Effector CD4-positive, alpha-beta T cell (primary cell): ENCODE measurements at places on chromosomes 6 and 20.
A peak's percentile ranks its signal among the peaks of the same experiment; 100 is the strongest.

GRCh38 chr6:6390849-6391602 lies 70.6 kb upstream of the F13A1 start:
- no peak for DNase-seq

DNA sequence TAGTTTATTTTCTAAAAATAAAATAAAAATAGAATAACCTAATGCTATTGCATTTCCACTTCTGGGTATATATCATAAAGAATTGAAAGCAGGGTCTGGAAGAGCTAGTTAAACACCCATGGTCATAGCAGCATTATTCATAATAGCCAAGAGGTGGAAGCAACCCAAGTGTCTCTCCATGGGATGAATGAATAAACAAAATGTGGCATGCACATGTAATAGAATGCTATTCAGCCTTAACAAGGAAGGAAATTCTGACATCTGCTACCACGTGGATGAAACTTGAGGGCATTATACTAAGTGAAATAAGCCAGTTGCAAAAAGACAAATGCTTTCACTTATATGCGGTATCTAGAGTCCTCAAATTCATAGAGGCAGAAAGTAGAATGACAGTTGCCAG lies 130.8 kb downstream of the TIAM2 start:
- DNase-seq: no peak

- DNase-seq: no peak
Measured at GRCh38 chr20:42361402-42361970, 743.3 kb upstream of the CHD6 start.

DNA sequence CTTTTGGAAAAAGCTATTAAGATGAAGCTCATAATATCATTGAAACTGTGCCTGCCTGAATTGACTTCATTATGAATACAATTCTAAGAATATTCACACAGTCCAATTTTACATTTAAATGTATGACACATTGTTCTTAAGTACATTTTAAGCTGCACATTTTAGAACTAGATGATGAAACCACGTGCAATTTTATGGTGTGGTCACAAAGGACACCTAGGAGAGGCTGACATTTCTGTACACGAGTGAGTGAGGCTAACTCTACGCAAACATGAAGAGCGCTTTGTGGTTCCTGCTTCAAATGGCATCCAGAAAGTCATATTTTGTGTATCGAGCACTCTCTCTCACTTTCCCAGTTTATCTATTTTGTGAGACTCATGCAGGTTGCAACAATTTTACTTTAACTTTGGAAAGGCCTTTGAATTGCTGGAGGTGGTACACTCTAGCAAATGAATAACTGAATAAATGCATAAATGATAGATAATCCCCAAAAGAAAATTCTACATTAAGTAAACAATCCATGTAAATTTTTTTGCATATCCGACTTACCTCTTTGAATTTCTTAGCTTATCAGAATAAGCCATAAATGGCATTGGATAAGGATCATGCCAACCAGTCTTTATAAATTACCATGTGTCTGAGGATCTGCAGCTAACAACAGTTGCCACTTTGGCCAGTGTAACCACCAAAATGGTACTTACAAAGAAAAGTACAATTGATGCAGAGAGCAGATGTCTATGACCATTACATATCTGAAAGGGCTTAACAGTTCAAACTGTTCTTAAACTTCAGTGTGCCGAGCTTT lies 97.3 kb downstream of the NRSN1 start:
- no peak for DNase-seq

DNA sequence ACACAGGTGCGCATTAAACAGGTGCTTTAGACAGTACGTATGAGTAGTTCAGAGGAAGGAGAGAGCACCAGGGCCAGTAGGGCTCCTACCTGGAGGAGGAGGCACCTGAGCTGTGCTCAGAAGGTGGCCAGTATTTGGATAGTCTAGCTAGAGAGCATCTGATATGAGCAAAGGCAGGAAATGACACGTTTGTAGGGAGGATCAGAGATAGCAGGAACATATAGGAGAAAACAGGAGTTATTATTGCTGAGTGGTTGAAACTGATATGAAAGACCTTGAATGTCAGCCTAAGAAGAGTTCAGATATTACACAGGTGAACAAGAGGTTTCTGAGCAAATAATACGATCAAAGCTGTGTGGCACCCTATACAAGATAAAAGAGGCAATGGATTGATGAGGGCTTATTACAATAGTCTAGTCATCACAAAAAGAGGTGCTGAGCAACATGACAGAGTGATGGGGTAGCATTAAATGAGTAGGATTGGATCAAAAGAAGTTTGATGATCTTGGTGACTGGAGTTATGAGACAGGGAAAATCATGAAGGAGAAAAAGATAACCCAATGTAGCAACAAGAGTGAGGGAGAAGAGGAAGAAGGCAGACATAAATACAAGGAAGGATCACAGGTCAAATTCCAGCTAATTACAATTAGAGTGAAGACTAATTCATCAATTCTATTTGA lies 69.8 kb upstream of the HIVEP1 start:
- DNase-seq: no peak

DNA sequence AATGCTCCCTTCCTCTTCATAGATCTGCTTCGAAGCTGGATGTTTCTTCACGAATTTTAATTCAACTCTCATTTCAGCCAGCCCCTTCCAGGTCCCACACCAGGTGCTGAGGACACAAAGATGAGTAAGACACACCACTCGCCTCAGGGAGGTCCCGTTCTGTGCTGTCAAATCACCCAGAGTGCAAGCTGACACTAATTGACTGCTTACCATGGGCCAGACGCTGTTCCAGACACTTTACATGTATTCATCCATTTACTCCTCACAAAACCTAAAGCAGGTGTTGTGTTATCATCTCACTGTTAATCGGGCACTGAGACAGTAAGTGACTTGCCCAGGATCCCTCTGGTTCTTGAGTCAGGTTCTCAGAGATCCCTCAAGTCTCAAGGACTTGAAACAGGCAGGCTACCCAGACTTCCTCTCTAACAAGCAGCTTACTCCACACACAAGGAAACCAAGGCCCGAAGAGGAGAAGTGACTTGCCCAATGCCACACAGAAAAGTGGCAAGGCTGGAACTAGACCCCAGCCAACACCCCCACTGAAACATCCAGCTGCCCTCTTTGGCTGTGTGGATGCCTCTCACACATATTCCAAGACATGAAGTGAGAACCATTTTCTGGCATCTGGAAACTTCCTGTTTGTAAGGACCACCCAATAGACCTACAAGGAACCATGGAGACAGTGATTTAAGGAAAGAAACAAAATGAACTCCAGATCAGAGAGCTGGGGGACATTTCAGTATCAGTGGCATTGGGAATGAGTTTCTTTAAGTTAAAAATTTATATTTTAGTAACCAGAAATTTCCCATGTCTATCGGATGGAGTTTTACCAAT lies 174.5 kb downstream of the CDC5L start:
- DNase-seq: no peak

GRCh38 chr6:170058878-170059485 lies 231.9 kb downstream of the DLL1 start:
- DNase-seq: no peak

GRCh38 chr20:11993886-11994461 lies 76.3 kb downstream of the BTBD3 start:
- DNase-seq: no peak

GRCh38 chr20:37833221-37833896 lies 69.6 kb upstream of the VSTM2L start:
- DNase-seq: no peak

- DNase-seq: no peak
Measured at GRCh38 chr6:127460465-127460864, 1.3 kb upstream of the KIAA0408 start.

DNA sequence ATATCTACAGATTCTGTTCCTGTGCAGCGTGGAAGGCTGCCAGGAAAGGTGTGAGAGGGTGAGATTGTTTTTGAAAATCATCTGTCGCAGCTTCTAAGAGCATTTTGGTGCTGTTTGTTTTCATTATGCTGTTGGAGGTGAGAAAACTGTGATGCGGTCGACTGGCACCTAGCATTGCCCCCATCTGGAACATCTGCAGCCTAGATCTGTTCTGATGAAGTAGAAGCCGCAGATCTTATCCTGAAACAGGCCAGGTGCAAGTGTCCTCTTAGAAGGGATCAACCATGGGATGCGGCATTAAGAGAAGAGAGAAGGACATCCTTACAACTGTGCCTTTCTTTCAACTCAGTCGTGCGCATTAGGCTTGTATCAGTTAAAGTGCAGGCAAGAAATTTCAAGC lies 167.3 kb downstream of the CDH26 start:
- no peak for DNase-seq

DNA sequence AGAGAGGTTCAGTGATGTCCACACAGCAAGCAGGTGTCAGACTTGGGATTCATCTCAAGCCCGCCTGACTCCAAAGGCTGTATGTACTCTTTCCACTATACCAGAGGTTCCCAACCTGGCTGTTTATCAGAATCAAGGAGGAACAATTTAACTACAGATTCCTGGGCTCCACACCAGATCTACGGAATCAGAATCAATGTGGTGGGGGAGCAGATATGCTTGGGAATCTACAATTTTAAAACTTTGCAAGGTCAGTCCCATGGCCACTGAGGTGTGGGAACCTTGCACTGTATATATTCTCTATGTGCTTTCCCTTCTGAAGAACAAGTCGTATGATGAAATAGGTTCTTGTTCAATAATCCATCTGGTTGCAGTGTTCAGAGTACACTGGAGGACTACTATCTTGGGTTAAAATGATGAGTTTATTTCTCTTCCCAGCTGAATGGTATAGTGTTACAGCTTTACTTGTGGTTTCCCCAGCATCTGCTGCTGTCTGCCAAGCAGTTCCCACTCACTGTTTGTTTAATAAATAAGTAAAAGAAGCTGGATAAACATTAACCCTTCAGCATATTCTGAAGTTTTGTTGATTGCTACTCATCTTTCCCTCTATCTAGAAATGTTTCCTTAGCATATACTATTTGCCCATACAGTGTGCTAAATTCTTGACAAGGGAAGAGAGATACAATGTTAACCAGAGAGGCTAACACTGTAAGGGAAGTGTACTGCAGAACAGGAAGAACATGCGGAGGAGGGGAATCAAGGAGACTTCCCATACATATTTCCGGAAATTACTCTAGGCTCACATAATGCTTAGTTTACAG lies 9.9 kb downstream of the TTI1 start:
- no peak for DNase-seq

- no peak for DNase-seq
Measured at GRCh38 chr20:49790077-49790798, 22.4 kb upstream of the SLC9A8 start.

- peak; percentile 40 for DNase-seq
Measured at GRCh38 chr20:63641146-63641791, 12.0 kb downstream of the STMN3 start.

GRCh38 chr20:62323980-62324906 lies 21.4 kb downstream of the ADRM1 start:
- DNase-seq: no peak

DNA sequence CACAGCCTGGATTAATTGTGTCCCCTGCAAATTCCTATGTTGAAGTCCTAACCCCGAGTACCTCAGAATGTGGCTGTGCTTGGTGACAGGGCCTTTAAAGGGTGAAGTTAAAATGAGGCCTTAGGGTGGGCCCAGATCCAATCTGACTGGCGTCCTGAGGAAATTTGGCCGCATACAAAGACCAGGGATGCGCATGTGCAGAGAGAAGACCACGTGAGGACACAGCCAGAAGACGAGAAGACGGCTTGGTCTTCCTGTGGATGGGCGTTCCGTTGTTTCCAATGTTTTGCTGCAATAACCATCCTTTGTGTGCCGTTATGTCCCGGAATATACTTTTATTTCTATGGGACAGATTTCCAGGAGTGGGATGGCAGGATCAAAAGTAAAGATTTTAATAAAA lies 40.9 kb upstream of the SLC22A2 start:
- no peak for DNase-seq

DNA sequence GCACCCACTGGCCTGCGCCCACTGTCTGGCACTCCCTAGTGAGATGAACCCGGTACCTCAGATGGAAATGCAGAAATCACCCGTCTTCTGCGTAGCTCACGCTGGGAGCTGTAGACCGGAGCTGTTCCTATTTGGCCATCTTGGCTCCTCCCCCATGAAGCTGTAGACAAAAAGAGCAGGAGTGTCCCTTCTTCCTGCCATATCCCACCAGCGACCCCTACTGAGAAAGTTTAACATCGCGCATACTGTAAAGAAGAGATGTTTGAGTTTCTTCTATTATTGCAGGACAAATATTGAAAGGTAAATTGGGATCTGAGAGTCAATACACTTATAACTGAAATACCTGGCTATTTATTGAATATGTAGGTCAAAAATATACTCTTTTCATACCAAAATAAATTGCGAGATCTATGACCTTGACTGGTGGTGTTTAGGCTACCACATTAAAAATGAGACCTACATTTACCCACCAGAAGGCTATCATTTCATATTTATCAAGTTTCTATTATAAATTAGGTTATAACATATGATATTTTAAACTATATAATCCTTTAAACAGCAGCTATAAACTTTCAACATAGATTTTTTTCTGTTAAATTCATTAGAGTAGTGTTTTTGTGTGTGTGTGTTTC lies 586.3 kb downstream of the HTR1B start:
- no peak for DNase-seq

- no peak for DNase-seq
Measured at GRCh38 chr6:166779963-166780683, 153.1 kb upstream of the RPS6KA2 start.

GRCh38 chr6:148972481-148972880 lies 225.7 kb downstream of the UST start:
- DNase-seq: peak; percentile 24

- no peak for DNase-seq
Measured at GRCh38 chr6:37396571-37397180, 36.3 kb upstream of the CMTR1 start.

- no peak for DNase-seq
Measured at GRCh38 chr6:37155394-37156312, 14.3 kb upstream of the PIM1 start.

DNA sequence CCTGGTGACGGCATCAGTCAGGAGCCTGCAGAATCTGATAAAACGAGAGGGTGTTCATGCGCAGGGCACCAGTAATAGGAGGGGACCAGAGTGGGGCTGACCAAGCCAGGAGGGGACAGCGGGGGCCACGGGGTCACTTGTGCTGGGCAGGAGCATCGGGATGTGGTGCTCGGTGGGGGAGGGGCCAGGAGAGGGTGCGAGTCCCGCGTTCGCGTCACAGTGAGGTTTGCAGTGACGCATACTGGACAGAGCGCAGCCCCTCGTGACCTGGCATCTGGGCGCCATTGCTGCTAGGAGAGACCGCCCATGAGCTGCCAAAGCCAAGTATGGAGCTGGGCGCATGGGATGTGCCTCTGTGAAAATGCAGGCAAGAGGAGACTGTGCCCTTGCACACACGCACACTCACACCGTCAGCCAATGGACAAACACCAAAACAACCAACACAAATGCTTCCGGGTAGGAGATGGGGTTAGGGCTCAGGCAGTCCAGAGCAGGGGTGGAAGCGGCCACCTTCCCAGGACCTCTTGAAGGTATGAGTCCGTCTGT lies 13.9 kb upstream of the MTG2 start:
- no peak for DNase-seq

- DNase-seq: no peak
Measured at GRCh38 chr6:115456848-115457247, 603.8 kb downstream of the FRK start.

- no peak for DNase-seq
Measured at GRCh38 chr6:31639449-31639861, 13.0 kb downstream of the BAG6 start.

- DNase-seq: peak; percentile 65
Measured at GRCh38 chr6:24935366-24936152, at the start of gene RIPOR2. Gene RIPOR2, minus strand, starts transcription at chr6:24935960. Its CDS starts 62 bp downstream, at chr6:24935898.
